ENCODE measurements at places on chromosomes 5 and 9. TPM values are rescaled to one million over a fixed set of nuclear protein-coding genes. Genes with fewer than 3 reads are reported as not detected.

Gene DBH
- total RNA-seq, result not detected

Gene GLRA1
- not detected for total RNA-seq

Gene FBP2
- total RNA-seq, result not detected

Gene ZFP2
- total RNA-seq, result 0.18 TPM

Gene PCDHA4
- not detected for total RNA-seq

Gene ORM2
- total RNA-seq, result not detected

Gene CCDC127
- 6.5 TPM for total RNA-seq

DNA sequence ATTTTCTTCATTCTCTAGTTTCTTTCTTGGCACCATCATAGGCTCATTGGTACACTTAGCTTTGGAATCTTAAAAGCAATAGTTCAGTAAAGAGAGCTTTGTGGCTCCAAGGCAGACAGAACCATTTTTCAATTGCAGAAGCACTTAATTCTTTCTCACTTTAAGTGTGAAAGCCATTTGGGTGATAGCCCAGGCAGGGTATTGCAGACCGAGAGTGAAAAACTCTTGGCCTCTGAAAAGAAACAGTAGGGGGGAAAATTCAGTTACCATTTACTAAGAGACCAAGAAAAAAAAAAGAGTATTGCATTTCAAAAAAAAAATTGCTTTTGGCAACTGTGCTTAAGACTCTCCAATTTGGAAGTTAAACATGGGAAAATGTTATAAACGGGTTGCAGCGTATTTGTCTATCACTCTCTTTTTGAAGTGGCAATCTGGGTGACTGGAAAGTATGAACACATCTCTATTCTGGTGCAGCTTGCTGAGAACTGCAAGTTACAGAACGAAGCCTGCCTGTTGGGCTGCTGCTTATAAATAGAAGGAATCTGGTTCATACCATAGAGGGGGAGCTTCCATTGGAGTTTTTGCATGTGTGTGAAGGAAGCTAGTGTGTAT is 170.5 kb downstream of the TLE4 start:
- DNase-seq, result no peak

GRCh38 chr5:177364159-177364962 is 6.6 kb downstream of the RGS14 start:
- no peak for DNase-seq

DNA sequence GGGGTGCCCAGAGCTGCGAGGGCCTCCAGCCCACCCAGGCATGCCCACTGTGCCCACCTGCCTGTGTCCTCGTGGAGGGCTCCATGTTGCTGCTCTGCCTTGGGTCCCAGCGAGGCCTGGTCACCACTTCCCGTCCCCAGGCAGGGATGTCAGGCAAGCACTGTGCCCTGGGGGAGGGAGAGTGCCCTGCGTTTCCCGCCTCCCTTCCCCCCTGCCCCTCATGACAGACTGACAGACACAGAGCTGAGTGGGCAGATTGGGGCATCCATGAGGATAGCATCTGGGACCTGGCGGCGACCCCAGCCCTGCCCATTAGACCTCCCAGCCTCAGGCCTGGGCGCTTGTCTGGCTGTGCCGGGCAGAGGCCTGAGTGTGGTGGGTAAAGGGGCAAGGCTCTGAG is 56.9 kb downstream of the KCNT1 start:
- no peak for DNase-seq

DNA sequence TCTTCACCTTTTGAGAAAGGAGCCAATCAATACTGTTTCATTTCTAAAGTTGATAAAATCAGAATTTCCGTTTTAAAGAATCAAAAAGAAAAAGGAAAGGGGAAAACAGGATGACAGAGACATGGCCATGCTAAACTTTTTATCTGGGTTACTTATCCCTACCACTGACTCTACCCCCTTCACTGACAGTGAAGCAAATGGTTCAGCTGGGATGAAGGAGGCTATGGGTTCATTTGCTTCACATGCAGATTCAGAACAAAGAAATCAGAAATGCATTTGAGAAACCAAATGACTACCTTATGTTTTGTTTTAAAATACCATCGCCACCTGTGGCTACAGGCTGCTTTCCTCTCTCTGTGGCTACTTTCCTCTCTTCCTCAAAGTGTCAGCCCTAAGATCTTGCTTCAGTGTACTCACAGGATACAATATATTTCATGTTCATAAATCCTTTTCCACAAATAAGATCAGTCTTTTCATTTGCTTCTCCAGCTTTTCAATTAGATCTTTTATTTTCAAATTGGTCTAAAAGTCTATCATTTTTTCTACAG is 53.3 kb downstream of the LPAR1 start:
- DNase-seq, result no peak

GRCh38 chr5:74953554-74953936 is 87.4 kb upstream of the FAM169A start:
- no peak for DNase-seq

GRCh38 chr5:25006734-25007133 is 362.0 kb upstream of the CDH10 start:
- no peak for DNase-seq

GRCh38 chr9:68522131-68522530 is 18.6 kb downstream of the TMEM252 start:
- DNase-seq, result no peak

DNA sequence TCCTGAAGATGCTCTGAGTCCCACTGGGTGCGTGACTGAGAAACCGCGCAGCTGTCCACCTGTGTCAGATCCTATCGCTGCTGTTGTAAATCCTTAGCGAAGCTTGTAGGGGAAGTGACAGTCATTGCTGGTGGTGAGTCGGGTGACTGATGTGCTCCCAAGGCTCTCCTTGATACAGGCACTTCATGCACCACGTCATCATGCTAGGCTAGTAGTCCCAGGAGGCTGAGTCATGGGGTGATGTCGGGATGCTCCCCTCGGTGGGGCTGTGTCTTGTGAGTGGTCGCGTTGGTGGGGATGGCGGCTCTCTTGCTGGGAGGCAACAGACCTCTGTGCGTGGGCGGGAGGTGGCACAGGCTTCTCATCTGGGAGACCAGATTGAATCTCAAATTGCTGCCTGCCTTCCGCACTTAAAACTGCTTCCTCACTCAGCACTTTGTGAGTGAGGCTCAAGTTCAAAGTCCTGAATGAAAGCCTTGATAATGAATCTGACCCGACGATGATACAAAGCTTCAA is 84.7 kb downstream of the CSNK1A1 start:
- DNase-seq, result no peak

DNA sequence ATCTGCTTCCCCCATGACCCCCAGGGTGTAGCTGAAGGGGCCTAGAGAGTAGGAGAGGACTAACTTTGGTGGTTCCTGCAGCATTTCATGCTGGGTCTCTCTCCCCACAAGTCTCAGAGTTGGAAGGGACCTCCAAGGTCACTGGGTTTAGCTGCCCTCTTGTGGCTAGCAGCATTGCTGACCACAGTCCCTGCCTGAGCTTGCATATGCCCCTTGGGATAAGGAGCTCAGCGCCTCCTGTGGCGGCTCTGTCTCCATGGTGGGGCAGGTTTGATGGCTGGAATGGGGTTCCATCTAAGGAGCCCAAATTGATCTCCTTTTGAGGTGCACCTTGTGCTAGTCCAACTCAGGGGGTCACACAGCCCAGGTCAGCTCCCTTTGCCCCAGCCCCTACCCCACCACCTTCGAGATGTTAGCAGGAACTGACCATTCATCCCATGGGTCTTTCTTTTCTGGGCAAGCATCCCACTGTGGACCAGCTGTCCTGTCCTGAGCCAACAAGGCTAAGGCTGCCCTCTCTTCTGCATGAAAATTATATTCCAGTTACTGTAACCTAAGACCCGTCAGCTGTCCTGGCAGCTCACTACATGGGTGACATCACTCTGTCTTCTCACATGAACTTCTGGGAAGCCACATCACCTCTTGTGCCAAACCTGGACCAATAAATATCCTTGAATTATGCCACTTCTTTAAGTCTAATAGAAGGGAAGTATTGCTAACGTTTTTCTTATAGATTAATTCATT is 196.2 kb downstream of the HSPA4 start:
- DNase-seq, result no peak

- DNase-seq, result no peak
Measured at GRCh38 chr5:28328681-28329080, 1290.3 kb upstream of the CDH9 start.

DNA sequence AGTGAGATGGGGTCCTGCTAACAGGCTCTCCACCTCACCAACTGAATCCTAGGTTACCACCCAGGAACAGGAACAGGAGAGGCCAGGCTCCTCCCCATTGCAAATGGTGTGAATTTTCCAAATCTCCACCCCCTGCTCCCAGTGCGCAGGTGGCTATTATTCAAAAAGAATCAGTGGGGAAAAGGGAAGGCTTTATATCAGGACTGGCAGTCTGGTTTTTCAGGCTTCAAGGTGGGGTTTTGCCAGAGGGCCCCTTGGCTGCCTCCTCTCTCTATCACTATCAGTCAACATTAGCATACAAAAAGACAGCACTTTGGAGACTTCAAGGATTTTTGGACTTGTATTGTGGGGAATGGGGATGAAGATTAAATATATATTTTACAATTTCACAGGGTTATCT is 1817.6 kb upstream of the C9orf72 start:
- DNase-seq, result no peak

GRCh38 chr5:55276771-55277170 is 30.7 kb downstream of the DHX29 start:
- DNase-seq, result no peak

- no peak for DNase-seq
Measured at GRCh38 chr5:84870369-84870768, 485.7 kb upstream of the EDIL3 start.

GRCh38 chr9:69822116-69822750 is 1.6 kb downstream of the CFAP95 start:
- DNase-seq, result no peak

DNA sequence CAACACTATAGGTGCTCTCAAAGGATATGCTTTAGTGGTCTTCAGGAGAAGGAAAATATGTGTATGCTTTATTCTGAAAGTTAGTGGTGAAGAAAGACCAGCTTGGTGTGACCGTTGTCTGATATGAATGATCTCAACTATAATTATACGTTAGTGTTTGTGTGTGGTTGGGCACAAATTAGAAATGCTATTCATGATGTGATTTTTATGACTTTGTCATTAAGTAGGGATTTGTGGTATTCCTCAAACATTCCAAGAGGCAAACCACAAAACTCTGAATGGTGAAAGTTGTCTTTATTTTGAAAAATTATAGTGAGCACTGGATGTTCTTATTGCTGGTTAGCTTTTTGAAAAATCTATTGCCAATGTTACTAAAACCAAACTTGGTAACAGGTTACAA is 6.2 kb upstream of the F2R start:
- DNase-seq, result no peak

DNA sequence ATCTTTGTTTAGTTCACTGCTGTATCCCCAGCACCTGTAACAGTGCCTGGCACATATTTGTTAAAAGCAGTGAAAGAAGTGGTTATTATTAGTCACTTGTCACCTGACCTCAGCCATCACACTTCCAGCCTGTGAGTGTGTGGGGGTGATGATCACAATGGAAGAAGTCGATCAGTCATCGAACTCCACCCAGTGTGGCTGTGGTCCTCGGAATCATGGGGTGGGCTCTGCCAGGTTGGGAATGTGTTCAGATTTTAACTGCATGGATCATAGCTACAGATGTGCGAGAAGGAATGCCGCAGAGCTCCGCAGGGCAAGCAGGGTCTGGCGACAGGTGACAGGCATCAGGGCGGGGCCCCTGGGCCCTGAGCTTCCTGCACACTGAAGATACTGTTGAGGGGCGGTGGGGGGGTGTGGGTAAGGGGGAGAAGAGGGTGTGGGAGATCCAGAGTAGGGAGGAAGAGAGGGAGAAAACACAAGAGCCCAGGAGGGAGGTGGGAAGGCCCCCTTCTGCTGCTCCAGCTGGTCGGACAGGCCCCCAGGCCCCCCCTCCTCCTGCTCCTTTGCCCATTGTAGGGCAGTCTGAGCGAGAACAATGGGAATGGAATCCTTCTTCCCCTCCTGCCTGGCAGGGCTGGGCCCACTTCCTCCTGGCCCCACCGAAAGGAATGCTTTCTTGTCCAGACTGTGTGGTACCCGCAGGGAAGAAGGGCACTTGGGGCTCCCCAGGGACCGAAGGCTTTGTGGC is 89.6 kb downstream of the SPRY4 start:
- no peak for DNase-seq

DNA sequence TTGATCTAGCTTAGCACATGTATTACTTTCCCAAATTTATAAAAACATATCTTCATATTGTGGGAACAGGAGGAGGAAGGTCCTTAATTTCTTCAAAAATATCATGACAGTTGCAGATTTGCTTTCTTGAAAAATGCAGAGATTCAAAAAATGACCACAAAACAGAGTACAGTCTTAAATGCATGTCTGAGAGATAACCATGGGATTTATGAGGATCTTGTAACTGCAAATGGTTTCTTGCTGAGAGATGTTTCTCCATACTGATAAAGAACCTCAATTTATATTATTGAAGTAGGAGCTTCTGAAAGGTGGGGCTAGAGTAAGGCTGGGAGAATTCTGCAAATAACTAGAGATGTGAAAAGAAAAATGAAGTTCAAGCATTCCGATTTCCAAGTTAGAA is 83.2 kb downstream of the CDH18 start:
- DNase-seq, result no peak

- no peak for DNase-seq
Measured at GRCh38 chr9:127979333-127980059, 1.3 kb downstream of the EEIG1 start.

- no peak for DNase-seq
Measured at GRCh38 chr5:149282027-149282965, 10.6 kb downstream of the AFAP1L1 start.

Measured in activated T-helper 2 cell treated with anti-CD3 and anti-CD28 coated beads, Interferon-gamma antibody, Interleukin-2, Interleukin-4, amounts not matched to agents 10 μg/mL and 5 μg/mL and 100 μg/mL, durations not matched to agents 14 hours and 24 hours and 36 hours (primary cell).